ENCODE measurements at places on chromosomes 1 and 21.

DNA sequence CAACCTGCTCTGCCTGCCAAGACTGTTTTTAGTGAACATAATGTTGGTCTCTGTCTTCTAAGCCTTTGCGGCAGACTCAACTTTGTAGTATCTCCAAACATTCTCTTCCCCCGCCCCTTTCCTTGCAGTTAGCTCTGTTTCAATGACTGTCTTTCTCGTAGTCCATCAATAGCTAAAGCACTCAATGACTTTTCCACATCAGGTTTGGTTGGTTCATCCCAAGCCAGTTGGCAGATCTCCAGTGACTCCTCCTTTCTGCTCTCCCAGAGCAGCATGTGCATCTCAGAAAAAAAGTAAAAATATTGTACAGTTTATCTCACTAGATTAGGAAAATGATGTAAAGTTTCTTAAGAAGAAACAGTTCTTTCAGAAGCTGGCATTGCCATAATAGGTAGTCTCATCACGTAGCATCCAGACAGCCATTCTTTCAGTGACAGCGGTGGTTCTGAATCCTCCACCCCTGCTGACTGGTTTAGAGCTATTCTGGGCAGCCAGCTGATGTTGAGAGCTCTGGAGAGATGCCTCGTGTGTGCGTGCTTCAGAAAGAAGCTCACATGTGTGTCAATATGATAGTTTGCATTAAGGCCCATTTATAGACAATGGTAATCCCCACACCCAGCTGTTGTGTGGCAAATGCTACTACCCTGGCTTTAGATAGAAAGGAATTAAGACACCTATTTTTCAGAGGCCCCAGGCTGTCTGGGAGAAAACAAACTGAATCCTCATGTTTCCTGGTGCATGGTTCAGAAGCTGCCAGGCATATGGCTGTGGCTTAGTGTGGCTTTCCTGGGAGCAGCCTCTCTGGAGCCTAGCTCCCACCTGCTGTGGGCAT is 53.2 kb downstream of the CNN3 start:
- DNase-seq = peak; percentile 86

- no peak for DNase-seq
Measured at GRCh38 chr1:32703479-32704291, 1.1 kb upstream of the SYNC start.

- no peak for DNase-seq
Measured at GRCh38 chr1:160641323-160642280, 5.2 kb downstream of the SLAMF1 start.

DNA sequence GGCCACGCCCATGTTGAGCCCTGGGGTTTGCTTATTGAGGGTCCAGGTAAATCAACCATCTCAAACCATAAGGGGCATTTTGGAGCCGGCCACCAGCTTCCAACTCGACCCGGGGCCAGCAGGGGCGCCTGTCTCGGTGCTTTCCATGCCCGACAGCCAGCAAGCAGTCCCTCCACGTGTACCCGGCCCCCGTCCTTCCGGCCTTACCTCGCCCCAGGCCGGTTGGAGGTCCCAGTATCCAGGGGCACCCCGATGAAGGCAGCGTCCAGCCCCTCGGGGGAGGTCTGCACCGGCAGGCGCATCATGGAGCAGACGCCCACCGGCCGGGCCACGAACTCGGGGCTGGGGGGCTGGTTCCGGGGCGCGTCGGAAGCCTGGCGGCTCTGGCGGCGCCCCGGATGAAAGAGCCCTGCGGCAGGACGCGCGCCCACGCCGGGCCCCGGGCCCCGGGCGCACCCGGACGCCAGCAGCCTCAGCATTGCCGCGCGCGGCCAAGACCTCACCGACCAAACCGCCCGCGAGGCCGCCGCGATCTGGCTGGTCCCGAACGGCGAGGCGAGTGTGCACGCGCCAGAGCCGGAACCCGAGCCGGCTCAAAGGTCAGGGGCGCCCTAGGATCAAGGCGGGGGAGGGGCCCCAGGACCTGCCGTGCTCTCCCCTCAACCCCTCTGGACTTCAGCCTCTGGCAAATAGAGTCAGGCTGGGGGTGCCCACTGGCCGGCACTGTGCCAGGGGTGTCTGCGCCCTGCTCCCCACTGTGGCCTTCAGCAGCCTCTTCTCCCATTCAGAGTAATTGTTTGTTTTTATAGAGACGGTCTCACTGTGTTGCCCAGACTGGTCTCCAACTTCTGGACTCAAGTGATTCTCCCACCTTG is at the start of gene AGMAT:
TSS of gene AGMAT (minus strand) at position 563 of the 875 bp plus-strand sequence. CDS start at position 479, 84 bp downstream.
- no peak for DNase-seq

DNA sequence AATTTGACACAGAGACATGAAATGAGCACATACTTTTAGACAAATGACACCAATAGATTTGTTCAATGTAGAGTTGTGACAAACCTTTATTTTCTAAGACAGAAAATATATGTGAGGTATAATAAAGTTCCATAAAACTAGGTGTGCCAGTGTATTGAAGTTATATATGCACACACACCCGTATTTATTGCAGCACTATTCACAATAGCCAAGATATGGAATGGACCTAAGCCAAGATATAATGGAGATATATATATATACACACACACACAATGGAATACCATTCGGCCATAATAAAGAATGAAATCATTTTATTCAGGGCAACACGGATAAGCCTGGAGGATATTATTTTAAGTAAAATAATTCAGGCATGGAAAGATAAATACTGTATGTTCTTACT is 1013.5 kb downstream of the KCNT2 start:
- DNase-seq = no peak

- DNase-seq = no peak
Measured at GRCh38 chr1:9448132-9449109, 90.8 kb upstream of the SLC25A33 start.

Data from head of caudate nucleus (tissue), 42 donors.